ENCODE measurements at places on chromosomes 16 and 17.

GRCh38 chr16:22239131-22239805, 33.2 kb downstream of the EEF2K start:
- no peak for DNase-seq

GRCh38 chr17:8793649-8794048, 5.5 kb downstream of the MFSD6L start:
- DNase-seq: no peak

DNA sequence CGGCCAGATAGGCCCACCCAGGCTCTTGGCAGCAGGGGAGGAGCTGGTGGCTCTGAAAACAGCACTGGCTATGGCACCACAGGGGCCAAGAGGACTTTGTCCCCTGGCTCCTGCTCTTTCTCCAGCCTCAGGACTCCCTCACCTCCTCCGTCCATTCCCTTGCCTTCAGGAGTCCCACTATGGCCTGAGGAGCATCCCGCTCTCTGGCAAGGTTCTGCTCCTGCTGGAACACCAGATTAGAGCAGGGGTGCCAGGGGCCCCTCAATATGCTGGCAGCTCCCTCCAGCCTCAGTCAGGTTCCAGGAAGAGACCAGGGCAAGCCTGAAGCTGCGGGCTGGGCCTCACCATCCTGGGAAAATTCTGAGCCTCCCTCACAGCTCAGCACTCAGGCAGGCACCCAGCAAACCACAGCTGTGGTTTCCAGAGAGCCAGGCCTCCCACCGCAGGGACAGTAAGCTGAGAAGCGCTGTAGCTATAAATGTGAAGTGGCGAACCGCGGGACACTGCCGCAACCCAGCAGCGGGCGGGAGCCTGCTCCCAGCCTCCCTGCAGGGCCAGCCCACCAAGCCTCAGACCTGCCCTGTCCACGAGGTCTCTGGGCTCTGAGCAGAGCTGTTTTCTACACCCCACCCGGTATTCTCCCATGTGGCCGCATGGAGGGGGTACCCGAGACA, 25.7 kb downstream of the C17orf100 start:
- DNase-seq: no peak

- DNase-seq: no peak
Observed at GRCh38 chr17:39083270-39083669, 68.2 kb downstream of the PLXDC1 start.

- DNase-seq: no peak
Observed at GRCh38 chr16:64773638-64774037, 348.2 kb downstream of the CDH11 start.

GRCh38 chr17:31416503-31416923, 25.0 kb downstream of the RAB11FIP4 start:
- DNase-seq: no peak

DNA sequence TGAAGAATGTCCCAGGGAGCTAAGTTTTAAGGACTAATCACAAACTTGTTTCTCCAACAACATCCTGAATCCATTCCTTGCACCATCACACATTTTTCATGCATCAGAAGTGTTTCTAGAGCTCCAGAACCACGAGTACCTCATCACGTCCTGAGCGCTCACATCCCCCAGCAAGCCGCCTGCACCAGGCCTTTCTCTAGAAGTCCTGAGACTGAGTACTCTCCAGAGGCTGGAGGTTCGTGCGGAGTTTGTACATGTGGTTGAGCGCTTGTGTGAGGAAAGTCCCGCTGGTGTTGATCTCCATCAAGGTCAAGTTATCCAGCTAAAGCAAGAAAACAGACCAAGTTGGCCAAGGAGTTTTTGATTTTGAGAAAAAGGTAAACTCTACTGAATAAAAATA, 10.7 kb downstream of the GINS2 start:
- DNase-seq: no peak

- no peak for DNase-seq
Observed at GRCh38 chr16:14456793-14457481, 173.1 kb downstream of the PARN start.

DNA sequence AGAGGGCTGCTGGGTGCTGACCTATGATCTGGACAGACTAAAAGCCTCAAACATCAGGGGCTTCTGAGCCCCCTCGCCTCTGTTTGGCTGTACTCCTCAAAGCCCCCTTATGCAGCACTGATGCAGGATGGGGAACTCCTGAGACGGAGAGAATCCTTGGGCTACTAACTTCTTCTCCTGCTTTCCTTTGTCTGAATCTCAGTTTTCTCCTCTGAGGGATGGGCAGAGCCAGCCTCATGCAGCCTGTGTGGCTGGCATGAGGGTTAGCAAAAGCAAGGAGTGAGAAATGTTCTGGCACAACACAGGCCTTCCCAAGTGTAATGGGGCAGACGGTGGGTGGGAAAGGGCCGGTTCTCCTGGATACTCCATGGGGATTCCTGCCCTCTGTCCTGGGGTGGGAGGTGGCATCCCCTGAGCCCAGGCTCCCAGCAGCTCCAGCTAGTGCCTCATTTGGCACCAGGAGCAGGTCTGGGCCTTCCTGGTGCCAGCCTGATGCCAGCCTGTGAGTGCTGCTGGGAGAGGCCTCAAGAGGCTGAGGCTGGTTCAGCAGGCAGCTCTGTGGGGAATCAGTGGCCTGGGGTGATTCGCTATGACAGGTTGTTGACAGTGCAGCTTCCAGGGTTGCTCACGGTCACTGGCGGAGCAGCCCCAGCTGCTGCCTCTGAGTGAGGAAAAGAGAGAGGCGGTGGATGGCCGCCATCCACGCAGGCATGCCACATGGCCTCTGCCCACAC, 4.0 kb upstream of the BRD7 start:
- no peak for DNase-seq

- no peak for DNase-seq
Observed at GRCh38 chr16:58415003-58415402, 22.7 kb downstream of the GINS3 start.

DNA sequence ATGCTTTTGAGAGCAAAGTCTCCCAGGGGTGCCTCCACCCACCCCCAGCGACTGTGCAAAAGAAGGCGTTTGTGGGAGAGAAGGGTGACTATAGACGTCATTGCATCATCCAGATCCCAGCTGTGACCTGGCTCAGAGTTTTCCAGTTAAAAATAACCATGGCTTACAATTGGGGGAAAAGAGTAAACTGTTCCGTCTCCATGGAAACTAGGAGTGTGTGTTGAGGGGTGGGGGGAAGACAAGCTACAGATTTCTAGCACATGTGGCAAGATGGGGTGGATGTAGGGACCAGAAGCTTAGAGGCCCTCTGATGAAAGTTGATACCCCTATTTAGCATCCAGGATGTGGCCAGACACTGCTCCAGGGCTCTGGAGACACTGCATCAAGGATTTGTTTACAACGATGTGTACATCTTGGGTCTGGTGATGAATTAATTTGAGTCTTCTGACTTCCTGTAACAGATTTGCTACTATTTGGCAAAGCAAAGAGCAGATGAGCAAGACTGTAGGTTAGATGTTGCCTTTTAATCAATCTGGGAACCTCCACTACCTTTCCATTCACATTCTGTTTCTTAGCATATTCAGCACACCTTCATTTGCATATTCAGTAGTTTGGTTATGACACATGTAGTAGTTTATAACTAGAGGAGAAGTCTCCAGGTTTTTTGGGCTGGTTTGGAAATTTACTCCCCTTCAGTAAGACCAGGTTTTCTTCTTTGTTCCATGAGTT, 6.2 kb upstream of the DUSP14 start:
- DNase-seq: no peak

GRCh38 chr17:14143688-14144087, 74.4 kb downstream of the COX10 start:
- DNase-seq: no peak
